Smooth muscle cell of bladder (primary cell): ENCODE measurements at places on chromosomes 16 and 17. TPM values are rescaled to one million over a fixed set of nuclear protein-coding genes. Genes with fewer than 3 reads are reported as not detected.

SKAP1 gene
- total RNA-seq = not detected in 2 replicates

CDRT15L2 gene
- total RNA-seq = not detected in 2 replicates

P2RX5 gene
- 0.71 and 1.2 TPM in 2 replicates for total RNA-seq

NFATC2IP gene
- total RNA-seq = 12.7 and 12.8 TPM in 2 replicates

KRT31 gene
- total RNA-seq = not detected in 2 replicates

SERPINF2 gene
- total RNA-seq = under 0.01 and 0.28 TPM in 2 replicates

MYADML2 gene
- not detected in 2 replicates for total RNA-seq

ESRP2 gene
- 0.09 and 0.14 TPM in 2 replicates for total RNA-seq
